Activated CD8-positive, alpha-beta T cell treated with anti-CD3 and anti-CD28 coated beads for 36 hours (primary cell): ENCODE measurements at places on chromosomes 5 and 9.
A peak's percentile ranks its signal among the peaks of the same experiment; 100 is the strongest.

DNA sequence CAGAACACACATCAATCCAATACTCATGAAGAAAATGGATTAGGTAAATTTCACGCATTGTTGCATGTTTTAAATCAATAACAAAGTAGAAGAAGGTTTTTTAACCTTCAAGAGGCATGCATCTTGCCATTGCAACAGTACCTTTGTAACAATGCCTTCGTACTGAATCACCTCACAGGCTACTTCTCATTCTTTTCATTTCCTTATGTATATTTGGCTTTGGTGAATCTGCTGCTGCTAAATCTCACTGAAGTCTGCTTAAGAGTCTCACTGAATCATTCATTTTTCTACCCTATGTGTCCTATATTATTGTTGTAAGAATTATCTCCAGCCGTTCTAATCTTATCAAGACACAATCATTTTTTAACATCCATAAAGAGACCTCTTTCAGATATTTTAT lies 152.5 kb downstream of the CDH10 start:
- no peaks in the 10 kb centered on the region for H3K36me3 ChIP-seq
- H3K4me3 ChIP-seq: no peak overlapping the region
- no peak overlapping the region for H3K27ac ChIP-seq
- H3K27me3 ChIP-seq: no peaks in the 10 kb centered on the region
- H3K4me1 ChIP-seq: no peaks in the 10 kb centered on the region

- no peaks in the 10 kb centered on the region for H3K36me3 ChIP-seq
- H3K4me3 ChIP-seq: no peak overlapping the region
- no peak for DNase-seq
- no peak overlapping the region for H3K27ac ChIP-seq
- H3K27me3 ChIP-seq: peaks cover 57% of the 10 kb centered on the region
These were observed 69.3 kb downstream of the KCNIP1 start for GRCh38 chr5:170573114-170573513.

- H3K4me1 ChIP-seq: peaks cover 29% of the 10 kb centered on the region
- no peak overlapping the region for H3K4me3 ChIP-seq
- DNase-seq: peak; percentile 40
- no peak overlapping the region for H3K27ac ChIP-seq
- H3K27me3 ChIP-seq: no peaks in the 10 kb centered on the region
These were observed 46.2 kb downstream of the GALNT10 start for GRCh38 chr5:154236536-154237375.

GRCh38 chr5:23613566-23613965 lies 106.2 kb downstream of the PRDM9 start:
- no peaks in the 10 kb centered on the region for H3K27me3 ChIP-seq
- no peaks in the 10 kb centered on the region for H3K36me3 ChIP-seq
- H3K4me1 ChIP-seq: no peaks in the 10 kb centered on the region
- DNase-seq: no peak

GRCh38 chr5:132369474-132370180 lies at the start of gene SLC22A5:
Gene SLC22A5, plus strand, starts transcription at chr5:132369710. Its CDS starts 263 bp downstream, at chr5:132369973.
- DNase-seq: peak; percentile 73
- H3K27me3 ChIP-seq: no peaks in the 10 kb centered on the region
- peak within 1 kb of the TSS; percentile 82 for H3K4me3 ChIP-seq
- H3K4me1 ChIP-seq: peaks cover 28% of the 10 kb centered on the region
